ENCODE measurements at places on chromosomes 5 and 9.

DNA sequence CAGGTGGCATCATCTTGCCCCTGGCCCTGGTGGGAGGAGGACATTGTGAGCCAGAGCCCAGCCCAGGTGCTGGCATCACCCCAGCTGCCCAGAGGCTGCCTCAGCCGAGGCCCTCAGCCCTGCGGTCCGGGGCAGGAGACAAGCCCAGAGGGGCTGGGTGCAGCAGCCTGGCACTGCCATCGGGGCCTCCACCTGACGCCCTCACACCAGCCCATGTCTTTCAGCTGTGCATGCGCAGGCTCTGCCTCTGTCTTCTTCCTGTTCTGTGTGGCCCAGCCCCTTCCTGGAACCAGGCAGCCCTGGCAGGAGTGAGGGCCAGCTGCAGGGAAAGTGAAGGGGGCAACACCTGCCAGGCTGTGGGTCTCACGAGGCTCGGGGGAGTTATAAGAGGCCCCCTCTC, 4.8 kb upstream of the CEL start:
- DNase-seq, result no peak

DNA sequence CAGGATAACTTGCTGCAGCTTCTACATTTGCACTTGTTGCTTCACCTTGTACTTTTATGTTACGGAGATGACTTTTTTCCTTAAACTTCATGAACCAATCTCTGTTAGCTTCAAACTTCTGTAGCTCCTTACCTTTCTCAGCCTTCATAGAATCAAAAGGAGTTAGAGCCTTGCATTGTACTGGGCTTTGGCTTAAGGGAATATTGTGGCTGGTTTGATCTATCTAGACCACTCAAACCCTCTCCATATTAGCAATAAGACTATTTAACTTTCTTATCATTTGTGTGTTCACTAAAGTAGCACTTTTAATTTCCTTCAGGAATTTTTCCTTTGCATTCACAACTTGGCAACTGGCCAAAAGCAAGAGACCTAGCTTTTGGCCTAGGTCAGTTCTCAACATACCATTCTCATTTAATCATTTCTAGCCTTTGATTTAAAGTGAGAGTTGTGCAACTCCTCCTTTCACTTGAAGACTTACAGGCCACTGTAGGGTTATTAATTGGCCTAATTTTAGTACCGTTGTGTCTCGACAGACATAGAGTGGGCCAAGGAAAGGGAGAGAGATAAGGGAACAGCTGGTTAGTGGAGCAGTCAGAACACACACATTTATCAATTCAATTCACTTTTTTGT, 63.7 kb downstream of the SHOC1 start:
- peak; percentile 17 for DNase-seq

DNA sequence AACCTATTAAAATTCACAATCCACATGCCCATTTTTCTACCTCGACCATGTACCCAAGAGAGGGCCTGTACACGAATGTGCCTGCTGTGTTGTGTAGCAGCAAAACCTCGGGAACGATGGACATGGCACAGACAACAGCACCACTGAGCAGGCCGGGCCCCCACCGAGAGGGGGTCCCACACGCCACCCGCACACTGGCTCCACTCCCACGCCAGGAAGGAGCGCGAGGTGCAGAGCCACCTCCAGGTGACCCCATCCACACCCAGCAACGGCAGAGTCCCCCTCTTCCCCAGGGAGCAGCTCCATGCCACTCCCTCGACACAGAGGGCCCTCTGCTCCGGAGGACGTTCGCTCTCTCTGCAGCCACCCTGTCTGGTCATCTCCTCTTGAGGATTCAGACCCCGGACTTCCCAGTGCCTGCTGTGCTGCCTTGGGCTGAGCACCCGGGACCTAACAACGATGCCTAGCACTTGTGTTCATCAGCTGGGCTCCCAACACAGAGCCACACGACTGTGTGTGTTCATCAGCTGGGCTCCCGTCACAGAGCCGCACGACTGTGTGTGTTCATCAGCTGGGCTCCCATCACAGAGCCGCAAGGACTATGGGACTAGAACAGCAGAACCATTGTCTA, 25.3 kb upstream of the ADAMTS2 start:
- no peak for DNase-seq

- no peak for DNase-seq
Measured at GRCh38 chr5:81835814-81836367, 85.0 kb upstream of the SSBP2 start.

DNA sequence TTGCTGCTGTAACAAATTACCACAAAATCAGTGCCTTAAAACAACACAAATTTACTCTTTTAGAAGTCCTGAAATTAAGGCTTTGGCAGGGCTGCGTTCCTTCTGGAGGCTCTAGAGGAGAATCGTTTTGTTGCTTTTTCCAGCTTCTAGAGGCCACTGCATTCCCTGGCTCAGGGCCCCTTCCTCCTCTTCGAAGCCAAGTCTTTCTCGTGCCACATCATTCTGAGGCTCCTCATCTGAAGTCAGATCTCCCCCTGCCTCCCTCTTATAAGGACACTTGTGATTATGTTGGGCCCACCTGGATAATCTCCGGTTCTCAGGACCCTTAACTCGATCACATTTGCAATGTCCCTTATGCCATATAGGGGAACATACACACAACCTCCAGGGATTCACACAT, 48.0 kb downstream of the SLC22A5 start:
- DNase-seq, result no peak

GRCh38 chr5:89268460-89268859, 385.5 kb upstream of the MEF2C start:
- no peak for DNase-seq

DNA sequence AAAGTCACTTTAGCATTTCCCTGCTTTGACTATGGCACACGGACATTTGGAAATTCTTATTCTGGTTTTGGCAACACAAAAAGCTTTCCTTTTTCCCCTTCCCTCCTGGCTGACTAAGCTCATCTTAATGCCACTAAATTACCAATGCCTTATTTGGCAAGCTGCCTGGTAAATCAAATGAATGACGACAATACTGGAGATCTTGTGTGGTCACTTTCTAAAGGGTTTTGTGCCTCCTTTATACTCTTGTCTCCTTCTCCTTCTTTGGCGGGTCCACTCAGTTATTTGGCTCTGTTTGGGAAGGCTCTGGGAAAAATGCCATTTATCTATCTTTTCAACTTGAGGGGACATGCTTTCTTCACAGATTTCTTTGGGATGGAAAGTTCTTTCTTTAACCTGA, 34.9 kb downstream of the SH3GL2 start:
- no peak for DNase-seq

- DNase-seq, result peak; percentile 38
Measured at GRCh38 chr9:125255781-125256391, 5.7 kb upstream of the GAPVD1 start.

DNA sequence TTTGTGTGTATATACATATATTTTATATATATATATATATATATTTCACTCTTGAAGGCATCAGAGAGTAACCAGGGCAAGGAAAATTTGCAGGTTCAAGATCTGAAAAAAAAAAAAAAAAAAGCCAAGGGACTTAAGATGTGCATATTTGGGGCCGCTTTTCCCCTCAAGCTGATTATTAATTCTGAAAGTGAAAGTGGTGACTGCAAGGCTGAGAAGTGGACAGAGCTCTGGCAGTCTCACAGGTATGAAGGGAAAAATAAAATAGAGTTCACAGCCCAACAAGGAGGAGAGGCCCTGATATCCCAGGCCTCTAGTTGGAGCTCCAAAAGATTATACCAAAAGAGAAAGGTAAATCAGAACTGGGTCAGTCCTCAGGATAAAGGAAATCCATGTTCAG, 234.4 kb upstream of the GAS1 start:
- no peak for DNase-seq

DNA sequence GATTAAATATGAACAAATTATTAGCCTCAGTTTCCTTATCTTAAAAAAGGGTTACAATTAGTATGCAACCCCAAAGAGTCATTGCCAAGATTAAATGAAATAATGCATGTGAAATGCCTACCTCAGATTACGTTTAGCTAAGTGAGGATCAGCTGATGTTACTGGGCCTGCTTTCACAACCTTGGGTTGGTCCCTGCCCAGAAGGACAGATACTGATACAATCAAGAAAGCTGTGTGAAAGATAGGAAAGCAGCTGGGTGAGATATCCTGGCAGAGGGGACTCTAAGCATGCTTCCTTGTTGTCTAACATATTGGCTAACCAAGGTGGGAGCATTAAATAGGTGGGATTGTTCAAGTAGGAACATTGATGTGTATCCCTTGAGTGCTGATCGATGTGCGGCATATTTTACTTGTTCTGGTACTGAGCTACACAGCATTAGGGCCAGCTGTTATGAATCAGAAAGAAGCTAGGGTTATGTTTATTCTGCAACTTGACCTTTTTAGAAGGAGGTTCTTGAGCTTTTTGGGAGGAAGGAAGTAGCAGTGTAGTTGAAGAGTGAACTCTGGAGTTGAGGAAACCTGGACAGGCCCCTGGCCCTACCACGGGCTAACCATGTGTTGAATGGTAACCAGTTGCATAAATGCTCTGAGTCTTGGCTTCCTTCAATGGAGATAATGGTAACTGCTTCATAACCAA, 28.9 kb downstream of the SNX24 start:
- no peak for DNase-seq

DNA sequence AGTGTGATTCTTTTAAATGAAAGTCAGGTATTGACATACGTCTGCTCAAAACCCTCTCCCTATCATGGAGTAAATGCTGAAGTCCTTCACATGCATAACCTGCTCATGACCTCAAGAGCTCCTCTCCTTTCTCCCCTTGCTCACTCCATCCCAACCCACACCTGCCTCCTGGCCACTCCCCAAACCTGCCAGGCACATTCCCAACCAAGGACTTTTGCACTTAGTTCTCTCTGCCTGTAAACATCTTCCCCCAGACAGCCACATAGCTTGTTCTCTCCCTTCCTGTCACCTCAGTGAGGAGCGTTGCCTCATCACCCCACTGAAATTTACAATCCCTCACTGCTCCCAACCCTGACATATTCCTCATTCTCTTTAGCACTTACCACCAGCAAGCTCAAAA, 8.7 kb downstream of the SETD9 start:
- DNase-seq, result peak; percentile 34

GRCh38 chr9:111925017-111925770, 28.6 kb downstream of the UGCG start:
- DNase-seq, result no peak

DNA sequence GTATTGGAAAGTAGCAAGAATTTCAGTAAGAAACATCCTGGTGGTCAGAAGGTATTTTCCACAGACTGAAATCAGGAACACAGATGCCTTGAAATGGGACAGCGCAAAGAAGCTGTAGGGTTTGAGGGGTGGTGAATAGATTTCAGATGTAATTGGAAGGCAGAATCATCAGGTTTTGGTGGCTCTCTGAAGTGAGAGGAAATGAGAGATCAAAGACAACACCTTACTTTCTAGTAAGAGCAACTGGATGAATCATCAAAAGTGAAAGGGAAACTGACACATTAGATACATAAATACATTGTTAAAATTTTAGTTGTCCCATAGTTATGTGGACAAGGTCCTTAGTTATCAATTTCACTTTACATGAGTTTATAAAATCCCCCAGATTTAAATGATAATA, 188.2 kb upstream of the SLC27A6 start:
- DNase-seq, result no peak

GRCh38 chr5:135026645-135027265, 7.3 kb downstream of the PITX1 start:
- DNase-seq, result no peak

DNA sequence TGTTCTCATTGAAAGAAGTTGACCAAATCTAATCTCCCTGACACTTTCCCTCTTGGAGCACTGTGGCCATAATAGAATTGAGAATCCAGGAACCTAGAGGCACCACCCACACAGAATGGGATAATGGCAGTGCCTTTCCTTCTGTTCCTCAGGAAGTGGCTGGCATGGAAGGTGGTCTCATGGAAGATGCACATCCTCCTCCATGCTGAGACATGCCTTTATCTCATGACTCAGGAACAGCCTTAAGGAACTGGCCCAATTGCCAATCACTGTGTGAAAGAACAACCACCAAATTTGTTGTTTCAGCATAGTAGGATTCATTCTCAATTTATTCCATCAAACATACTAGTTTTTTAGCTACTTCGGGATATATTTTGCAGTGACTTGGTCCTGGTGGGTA, 137.5 kb upstream of the RASGRF2 start:
- DNase-seq, result no peak

- DNase-seq, result no peak
Measured at GRCh38 chr5:37723162-37723961, 116.5 kb downstream of the GDNF start.

DNA sequence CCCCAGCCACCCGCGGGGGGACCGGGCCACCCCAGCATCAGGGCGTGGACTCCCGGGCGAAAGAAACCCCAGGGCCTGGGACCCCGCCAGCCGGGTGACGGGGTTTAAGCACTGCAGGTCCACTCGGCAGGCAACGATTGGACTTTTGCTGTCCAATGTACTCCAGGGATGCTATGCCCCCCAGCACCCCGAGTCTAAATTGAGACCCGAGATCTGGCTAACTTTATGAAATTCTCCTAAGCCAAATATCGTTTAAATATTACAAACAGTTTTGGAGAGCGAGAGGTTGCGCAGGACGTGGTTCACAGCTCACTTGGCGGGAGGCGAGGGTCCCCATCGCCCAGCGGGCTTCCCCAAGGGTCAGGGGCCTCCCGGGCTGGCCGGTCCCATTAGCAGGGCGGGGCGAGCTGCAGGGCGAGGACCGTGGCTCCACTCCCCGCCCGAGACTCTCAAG, 384 bp upstream of the MRPS2 start:
- no peak for DNase-seq

DNA sequence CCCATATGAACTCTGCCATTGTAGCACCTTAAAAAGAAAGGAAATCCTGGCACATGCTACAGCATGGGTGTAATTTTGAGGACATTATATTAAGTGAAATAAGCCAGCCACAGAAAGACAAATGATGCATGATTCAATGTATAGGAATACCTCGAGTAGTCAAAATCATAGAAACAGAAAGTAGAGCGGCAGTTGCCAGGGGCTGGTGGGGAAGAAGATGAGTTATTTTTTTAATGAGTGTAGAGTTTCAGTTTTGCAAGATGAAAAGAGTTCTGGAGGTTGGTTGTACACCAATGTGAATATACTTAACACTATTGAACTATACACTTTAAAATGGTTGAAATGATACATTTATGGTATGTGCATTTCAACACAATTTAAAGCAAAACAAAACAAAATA, 133.0 kb downstream of the ZDHHC21 start:
- no peak for DNase-seq

DNA sequence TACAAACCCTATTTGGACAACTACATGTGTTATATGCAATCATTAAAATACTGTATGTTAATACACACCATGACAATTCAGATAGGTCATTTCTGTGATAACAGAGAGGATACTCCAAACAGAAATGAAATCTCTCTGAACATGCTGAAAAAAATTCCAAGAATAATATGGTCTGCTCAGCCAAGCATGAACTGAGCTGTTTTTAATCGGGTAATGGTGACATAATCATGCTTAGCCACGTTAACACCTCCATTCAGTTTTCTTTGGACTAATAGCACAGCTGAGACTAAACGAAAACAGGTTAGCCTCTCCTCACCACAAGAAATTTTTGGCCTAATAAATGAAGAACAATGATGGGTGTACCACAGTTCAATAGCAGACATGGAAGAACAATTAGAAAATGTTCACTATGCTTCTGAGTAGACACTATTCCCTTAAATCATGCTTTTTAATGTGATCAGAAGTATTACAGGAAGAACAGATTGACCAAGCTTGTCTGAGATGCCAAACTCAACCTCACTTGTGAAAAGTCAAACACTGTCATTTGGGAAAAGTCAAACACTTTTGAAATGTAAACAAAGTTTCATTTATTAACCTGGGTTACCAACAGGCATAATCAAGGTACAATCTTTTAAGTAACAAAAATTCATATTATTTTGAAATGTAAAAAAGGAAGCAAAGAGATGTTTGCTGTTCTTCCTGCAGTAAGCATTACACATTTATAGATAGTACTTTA, 19.4 kb downstream of the RAB14 start:
- DNase-seq, result no peak
